GM20000 (cell line): ENCODE measurements at places on chromosomes 11 and 22.

- DNase-seq: no peak
Observed at GRCh38 chr11:27303903-27304302, 59.1 kb downstream of the CCDC34 start.

DNA sequence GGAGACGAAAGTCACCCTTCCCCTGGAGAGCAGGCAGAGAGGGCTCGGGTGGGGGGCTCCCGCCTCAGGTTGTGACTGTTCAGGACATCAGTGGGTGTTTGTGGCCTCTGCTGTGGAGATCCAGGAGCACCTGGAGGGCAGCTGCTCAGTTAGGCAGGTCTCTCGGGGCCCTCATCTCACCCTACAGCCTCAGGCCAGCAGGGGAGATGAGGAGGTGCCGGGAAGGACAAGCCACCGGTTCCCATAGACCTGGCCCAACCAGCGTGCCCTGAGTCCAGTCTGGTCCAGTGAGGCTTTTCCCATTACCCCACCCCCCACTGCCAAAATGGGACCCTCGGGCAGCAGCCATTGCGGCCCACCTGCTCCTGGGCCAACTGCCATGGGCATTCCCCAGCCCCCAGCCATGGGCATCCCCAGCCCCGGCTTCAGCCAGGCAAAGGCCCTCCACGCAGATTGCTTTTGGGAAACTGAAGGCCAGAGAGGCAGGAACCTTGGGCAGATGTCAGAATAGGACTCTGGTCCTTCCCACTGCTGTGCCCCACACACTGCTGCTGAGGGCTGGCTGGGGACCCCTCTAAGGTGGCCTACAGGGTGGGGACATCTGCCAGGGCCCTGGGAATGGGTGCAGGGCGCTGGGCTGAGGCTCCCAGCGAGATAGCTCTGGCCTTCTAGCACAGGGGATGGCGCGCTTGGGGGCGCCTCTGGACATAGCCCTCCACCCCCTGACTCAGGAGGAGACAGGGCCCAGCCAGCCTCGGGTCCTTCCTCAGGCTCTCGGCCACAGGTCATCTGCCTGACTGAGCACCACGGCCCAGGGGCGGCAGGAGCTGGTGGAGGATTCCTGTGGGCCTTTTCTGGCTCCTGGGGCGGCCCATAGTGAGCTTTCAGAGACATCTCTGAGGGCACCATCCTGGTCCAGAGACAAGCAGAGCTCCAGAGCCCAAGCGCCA, 4.8 kb downstream of the PIM3 start:
- no peak for DNase-seq

DNA sequence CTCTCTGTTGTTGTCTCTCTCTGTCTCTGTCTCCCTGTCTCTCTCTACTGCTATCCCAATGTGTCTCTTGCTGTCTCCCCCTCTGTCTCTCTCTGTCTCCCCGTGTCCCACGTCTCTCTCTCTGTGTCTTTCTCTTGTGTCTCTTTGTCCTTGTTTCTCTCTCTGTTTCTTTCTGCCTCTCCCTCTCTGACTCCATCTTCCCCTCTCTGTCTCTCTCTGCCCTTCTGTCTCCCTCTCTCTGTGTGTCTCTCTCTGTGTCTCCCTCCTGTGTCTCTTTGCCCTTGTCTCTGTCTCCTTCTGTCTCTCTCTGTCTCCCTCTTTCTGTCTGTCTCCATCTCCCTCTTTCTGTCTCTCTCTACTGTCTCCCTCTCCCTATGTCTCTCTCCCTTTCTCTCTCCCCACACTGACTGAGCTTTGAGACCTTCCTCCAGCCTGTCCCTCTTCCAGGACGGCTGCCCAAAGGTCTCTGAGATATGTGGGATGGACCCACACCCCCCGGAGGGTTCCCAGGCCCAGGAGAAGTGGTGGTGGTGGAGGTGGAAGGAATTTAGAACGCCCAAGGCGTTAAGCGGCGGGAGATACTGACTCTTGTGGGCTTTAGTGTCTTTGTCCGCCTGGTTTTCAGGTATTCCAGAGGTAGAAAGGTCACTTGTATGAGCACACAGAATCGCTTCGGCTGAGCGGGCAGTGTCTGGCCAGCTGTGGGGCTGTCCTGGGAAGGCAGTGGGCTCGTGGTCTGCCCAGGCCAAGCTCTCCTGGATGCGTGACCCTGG, 65.5 kb upstream of the CCND1 start:
- DNase-seq: no peak

- no peak for DNase-seq
Observed at GRCh38 chr11:95723361-95723942, 66.1 kb downstream of the FAM76B start.

DNA sequence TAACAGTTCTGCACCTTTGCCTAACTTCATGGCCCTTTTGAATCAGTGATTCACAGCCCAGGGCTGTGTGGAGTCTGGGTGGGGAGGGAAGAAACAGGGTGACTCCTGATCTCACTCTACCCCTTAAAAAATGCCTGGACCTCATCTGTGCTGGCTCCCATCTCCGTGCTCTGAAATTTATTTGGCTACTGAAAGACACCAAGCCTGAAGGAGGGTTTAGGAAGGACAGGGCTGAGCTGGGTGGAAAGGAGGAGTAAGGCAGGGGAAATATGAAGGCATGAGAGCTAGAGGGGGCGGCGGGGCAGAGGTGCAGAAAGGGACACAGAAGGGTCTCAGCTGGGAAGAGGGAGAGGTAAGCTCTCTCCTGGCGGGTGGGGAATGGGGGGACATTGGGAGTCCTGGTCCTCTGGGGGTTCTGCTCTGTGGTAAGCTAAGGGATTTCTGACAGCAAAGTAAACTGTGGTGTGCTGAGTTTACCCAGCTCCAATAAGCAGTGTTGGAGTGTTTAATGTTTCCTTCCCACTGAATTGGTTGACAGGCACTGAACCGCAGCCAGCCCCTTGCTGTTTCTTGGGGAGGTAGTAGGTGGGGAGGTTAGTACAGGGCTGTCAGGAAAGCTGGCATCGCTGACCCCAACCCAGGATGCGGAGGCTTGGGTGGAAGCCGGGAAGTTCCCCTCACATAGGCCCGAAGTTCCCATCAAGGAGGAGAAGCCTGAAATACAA, 71.1 kb downstream of the RPUSD4 start:
- no peak for DNase-seq

GRCh38 chr11:104106136-104106754, 57.7 kb downstream of the PDGFD start:
- no peak for DNase-seq

DNA sequence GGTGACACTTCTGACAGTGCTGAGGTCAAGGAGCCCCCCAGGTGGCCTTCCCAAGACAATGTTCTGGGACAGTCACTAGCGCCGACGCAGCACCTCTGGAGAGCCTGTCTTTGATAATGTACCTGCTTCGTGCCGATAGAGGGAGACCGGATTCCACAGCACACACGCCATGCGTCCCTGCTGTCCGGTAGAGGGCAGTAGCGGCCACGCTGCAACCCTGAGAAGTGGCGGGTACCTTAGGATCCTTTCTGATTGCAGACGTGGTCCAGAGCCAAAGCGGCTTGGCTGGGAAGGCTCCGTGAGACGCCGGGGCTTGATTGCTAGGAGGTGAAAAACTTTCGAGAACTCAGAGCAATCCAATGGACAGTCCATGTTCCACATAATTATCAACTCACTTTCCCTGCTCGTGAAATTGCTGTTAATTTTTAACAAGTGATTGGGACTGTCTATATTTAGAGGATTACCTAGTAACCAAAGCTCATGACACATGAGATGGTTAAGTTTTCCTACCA, 11.4 kb upstream of the BARX2 start:
- peak; percentile 77 for DNase-seq

- DNase-seq: no peak
Observed at GRCh38 chr11:115926601-115927000, 422.4 kb upstream of the CADM1 start.

DNA sequence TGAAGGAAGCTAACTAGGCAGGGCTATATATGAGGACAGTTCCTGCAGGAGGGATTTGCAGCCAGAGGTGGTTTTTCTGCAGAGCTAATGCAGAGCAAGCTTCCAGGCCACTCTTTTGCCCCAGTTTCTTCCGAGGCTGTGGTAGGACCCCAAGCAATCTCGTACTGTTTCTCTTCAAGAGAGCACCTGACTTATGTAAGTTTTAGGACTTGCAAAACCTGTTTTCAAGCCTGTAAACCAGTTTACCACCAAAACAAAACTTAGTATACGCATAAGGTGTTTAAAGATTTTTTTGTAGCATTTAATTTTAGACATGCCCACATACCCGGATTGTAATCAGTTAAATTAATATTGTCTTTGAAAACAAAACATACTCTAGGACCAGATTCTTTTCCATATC, 7.7 kb upstream of the APLP2 start:
- no peak for DNase-seq

- peak; percentile 31 for DNase-seq
Observed at GRCh38 chr11:12717851-12718291, 43.6 kb downstream of the TEAD1 start.

GRCh38 chr11:60242740-60243239, at the start of gene MS4A4E:
Gene MS4A4E, minus strand, starts transcription at chr11:60243137. Its CDS starts 13,082 bp downstream, at chr11:60230055.
- DNase-seq: no peak

- DNase-seq: no peak
Observed at GRCh38 chr11:36822829-36823228, 224.8 kb upstream of the RAG2 start.

- DNase-seq: no peak
Observed at GRCh38 chr11:68386331-68386978, 74.1 kb downstream of the LRP5 start.

DNA sequence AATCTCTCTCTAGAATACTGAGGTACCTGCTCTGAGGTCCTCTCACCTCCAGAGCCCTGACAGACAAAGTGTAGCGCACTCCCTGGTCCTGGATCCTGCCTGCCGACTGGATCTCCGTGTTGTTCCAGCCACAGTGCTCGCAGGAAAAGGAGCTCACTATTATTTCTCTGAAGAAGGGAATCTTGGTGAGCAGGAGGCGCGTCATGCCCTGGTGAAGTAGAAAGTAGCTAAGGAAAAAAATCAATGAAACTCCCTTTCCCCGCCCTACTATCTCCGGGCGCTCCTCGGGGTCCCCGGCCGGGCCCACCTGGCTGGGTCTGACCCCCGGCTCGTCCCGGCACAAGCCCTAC, 412 bp downstream of the ZPR1 start:
- no peak for DNase-seq

GRCh38 chr11:99592266-99592665, 571.5 kb downstream of the CNTN5 start:
- no peak for DNase-seq

DNA sequence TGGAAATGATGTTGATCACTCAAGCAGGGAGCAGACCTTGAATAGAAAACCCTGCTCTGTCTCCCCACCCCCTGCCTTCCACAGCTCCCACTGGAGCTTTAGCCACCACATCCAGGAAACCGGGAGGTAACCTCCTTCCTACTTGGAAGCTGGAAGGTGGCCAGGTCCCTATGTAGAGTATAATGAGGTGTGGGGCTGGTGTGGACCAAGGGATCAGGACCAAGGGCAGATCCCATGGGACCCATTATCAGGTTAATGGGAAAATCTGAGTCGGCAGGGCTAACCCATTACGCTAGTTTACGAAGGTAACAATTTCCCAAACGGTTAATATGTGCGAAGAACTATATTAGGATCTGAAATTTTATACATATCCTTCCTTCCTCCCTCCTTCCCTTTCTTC, 321.9 kb downstream of the MIAT start:
- no peak for DNase-seq

GRCh38 chr11:68816251-68816776, 25.4 kb downstream of the CPT1A start:
- no peak for DNase-seq

GRCh38 chr11:21105196-21105917, 436.0 kb downstream of the NELL1 start:
- no peak for DNase-seq
